ENCODE measurements at places on chromosomes 12 and 14. TPM values are rescaled to one million over a fixed set of nuclear protein-coding genes. Genes with fewer than 3 reads are reported as not detected.

- no peak for DNase-seq
Observed at GRCh38 chr12:129401572-129401971, 502.3 kb downstream of the TMEM132D start.

DNA sequence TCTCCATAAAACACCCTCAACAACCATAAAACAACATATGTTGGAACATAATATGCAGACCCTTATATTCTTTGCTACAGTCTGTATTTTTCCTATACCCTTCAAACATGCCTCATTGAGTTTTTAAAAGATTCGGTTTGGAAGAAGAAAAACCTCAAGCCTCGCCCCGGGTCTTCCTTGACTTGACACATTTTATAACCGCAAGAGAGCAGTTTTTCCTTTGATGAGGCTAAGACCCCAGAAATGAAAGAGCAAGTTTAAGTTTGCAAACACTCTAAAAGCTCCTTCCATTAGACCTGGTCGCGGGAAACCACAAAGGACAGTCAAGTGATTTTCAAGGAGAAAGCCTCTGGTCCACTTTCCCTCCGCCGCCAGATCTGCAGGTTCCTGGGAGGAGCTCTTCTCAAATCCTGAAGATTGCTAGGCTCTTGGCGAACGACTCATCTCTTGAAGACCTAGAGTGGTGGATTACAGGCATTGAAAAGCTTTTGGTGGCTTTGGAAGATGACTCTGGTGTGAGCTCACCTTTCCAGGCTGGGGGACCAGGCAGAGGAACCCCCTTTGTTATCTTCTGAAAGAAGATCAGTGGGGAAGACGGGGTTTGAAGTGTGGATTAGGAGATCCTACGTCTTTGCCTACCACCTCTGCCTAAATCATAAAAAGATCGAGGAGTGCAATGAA, at the start of gene ASCL4:
ASCL4 (plus strand) TSS at position 356 of the 681 bp plus-strand sequence. CDS start 515 bp downstream, outside the sequence.
- no peak for DNase-seq

Gene PARPBP
- polyA plus RNA-seq, result 5.9 TPM

- DNase-seq, result no peak
Observed at GRCh38 chr14:51527073-51527472, 124.6 kb upstream of the FRMD6 start.

DNA sequence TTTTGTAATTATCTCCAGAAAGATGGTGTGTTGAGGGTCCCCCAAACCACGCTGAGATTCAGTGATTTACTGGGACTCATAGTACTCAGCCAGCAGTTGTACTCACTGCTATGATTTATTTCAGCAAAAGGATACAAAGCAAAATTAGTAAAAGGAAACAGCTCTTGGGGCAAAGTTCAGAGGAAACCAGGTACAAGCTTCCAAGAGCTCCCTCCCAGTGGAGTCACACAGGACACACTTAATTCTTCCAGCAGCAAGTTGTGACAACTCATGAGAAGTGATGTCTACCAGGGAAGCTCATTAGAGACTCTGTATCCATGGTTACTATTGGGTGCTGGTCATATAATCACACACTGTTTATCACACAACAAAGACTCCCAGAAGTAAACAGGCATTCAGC, 38.7 kb downstream of the TTC8 start:
- DNase-seq, result no peak

Gene IFNG-AS1
- polyA plus RNA-seq, result 0.45 TPM

Gene SERPINA10
- 0.03 TPM for polyA plus RNA-seq

Gene LRRC43
- 0.41 TPM for polyA plus RNA-seq

GRCh38 chr12:123067654-123068053, 83.2 kb downstream of the PITPNM2 start:
- no peak for DNase-seq

GRCh38 chr12:127336416-127336815, 930.6 kb upstream of the TMEM132C start:
- no peak for DNase-seq

Gene RIPK3
- polyA plus RNA-seq, result 1.9 TPM

Gene PDZRN4
- 3.1 TPM for polyA plus RNA-seq

GRCh38 chr14:20934148-20934762, 21.0 kb upstream of the RNASE2 start:
- no peak for DNase-seq

Gene TMEM119
- polyA plus RNA-seq, result 40.1 TPM

GRCh38 chr12:57455374-57456144, 452 bp downstream of the INHBE start:
- no peak for DNase-seq

GRCh38 chr12:53676656-53677015, 753 bp upstream of the ATP5MC2 start:
- DNase-seq, result peak; percentile 85

- DNase-seq, result peak; percentile 43
Observed at GRCh38 chr14:85566603-85567002, 36.7 kb downstream of the FLRT2 start.

Gene IAPP
- not detected for polyA plus RNA-seq

DNA sequence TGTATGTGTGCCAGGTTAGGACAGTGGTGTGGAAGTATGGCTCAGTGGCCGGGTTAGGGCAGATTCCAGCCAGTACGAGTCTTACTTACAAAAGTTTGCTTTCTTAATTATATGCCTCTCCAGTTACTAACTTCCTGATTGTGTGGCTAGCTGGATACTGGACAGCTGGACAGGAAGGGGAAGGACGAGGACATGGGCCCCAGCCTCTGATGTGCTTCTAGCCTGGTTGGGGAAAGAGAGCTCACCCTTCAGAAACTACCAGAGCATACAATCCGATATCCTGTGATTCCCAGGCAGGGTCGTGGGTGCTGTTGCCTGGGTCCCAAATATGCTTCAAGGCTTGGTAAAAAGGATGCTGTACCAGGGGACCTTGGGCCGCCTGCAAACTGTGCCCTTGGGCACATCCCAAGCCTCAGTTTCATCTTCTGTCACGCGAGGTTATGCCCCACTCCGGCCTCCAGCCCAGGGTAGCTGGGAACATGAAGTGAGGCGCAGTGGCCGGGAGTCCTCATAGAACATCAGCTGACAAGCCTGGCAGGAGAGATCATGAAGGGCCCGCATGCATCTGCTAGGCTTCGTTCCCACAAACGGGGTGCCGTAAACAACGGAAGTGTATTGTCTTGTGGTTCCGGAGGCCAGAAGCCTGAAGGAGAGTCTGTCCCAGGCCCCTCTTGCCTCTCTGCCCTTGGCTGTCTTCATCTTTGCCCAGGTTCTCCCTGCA, 23.2 kb upstream of the RIN3 start:
- no peak for DNase-seq

- DNase-seq, result no peak
Observed at GRCh38 chr14:53525608-53526007, 372.5 kb upstream of the DDHD1 start.

DNA sequence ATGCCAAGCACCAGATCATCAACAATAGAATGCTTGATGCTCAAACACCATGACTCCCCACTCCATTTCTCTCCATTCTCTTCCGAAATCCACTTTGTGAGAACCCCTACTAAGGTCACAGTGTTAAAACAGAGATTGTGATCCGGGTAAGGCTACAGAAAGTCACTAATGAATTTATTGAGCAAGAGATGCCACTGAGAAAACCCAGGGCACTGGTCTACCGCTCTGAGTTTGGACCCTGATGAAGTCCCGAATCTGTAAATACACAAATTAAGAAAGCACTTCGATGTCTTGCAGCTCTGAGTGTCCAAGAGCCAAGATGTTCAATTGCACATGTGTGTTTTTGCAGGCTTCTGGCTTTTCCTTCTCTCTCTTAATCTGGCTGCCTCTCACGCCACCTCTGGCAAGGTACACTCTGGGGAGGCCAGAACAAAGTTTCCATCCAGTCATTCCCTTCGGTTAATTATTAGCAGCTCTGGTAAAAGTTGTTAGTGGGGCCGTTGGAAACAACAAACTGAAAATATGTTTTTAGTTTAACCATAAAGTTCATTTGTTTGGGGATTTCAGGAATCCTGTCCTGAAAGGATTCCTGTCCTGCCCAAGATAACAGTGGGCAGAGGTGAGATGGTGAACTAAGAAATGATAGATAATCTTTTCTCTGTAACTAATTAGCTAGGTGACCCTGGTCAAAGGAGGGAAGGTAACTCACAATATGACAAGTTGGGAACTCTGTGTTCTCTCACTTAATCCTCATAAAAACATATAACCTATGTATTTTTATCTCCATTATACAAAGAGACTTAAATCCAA, 75.4 kb downstream of the BTG1 start:
- DNase-seq, result peak; percentile 39

Gene MGP
- polyA plus RNA-seq, result 183 TPM

Gene FOXN4
- 0.52 TPM for polyA plus RNA-seq

DNA sequence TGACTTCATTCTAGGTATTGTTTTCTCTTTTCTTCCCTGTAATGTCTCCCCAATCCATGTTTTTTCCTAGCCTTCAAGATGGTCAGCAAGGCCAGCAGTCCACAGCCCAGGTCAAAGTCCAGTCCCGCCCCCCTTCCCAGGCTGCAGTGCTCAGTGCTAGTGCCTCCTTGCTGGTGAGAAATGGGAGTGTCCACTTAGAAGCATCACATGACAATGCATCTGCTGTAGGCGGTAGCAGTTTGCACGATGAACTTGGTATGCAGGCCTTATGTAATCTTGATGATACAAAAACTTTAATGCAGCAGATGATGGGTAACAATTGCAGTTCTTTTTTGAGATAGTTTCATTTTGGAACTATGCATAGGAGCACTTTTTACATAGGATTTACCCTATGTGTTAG, 88.4 kb downstream of the PCNX1 start:
- no peak for DNase-seq

Gene SLC22A17
- 20.5 TPM for polyA plus RNA-seq

DNA sequence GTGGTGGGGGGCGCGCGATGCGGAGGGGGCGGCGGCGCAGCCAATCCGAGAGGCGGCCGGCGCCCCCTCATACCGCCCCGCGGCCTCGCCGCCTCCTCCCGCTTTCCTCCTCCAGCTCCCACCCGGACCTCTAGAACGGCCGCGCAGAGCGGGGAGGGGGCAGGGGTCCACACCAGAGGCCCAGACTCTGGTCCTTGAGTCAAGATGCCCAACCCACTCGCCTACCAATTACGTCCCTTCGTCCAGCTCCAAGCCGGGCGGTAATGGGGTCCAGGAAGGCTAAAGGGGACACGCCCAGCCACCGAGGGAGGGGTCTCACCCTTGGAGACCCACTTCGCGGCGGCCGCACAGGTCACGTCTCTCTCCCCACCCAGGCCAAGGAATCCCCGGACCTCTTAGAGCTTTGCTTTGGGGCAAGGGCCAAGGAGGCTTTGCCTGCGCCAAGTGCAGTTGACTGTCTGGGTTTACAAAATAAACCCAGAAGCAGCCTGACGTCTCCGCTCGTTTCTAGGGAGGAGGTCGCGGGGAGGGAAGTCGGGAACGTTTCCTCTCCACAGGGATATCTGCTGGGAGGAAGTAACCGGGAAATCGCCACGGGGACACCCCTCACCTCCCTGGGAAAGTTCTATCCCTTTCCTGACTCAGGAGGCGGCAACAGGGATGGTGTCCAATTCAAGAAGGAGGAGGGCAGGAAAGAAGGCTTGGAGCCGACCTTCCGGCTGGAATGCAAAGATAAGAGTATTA, 394 bp upstream of the AMIGO2 start:
- DNase-seq, result peak; percentile 66

GRCh38 chr12:90808568-90808967, 146.4 kb downstream of the CCER1 start:
- DNase-seq, result no peak

Gene EML1
- 42.2 TPM for polyA plus RNA-seq

GRCh38 chr14:105473677-105474482, 741 bp upstream of the CRIP2 start:
- DNase-seq, result peak; percentile 93

DNA sequence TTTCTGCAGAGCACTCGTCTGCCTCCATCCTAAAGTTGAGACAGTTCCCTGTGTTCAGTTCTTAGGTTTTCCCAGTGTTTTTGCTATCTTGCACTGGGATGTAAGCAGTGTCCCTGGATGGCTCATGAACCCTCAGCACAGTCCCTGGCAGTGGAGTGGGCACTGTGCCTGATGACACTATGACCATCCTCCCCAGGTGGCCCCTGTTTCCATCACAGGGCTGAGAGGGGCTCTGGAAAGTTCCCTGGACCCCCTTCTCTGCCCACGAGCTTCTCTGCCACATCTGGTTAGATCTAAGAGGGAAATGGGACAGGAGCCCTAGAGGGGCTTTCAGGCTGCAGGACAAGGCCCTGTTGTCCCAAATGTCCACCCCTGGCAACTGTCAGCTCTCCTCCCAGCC, 249.8 kb upstream of the SFSWAP start:
- DNase-seq, result no peak

- peak; percentile 33 for DNase-seq
Observed at GRCh38 chr14:25231004-25231403, 181.1 kb upstream of the STXBP6 start.

Gene MYF5
- polyA plus RNA-seq, result 30.3 TPM

Gene SLC5A8
- polyA plus RNA-seq, result 0.02 TPM

GRCh38 chr14:34554540-34555250, 15.2 kb upstream of the EAPP start:
- DNase-seq, result peak; percentile 36

GRCh38 chr14:91980157-91980556, 32.7 kb upstream of the FBLN5 start:
- peak; percentile 28 for DNase-seq

- DNase-seq, result no peak
Observed at GRCh38 chr12:70240673-70241072, 2.6 kb upstream of the CNOT2 start.

- peak; percentile 35 for DNase-seq
Observed at GRCh38 chr14:30796707-30797106, 77.7 kb upstream of the COCH start.

GRCh38 chr12:109131154-109132050, 15.0 kb downstream of the ACACB start:
- peak; percentile 56 for DNase-seq

DNA sequence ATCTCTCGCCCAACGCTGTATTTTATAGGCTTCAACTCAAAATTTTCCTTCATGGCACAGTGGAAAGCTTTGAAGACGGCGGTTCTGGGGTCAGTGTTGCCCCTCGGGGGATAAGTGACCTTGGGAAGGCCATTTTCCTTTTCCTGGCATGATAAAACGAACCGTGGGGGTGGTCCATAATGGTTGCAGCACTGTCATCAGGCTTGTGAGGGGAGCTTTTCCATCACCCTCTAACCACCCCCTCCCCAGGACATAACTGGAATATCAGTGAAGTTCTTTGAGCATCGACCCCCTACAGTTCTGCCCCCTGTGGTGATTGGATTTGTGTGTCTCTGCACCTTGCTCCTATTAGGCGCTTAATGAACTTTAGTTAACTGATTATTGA, 16.0 kb downstream of the FOS start:
- DNase-seq, result no peak

- DNase-seq, result no peak
Observed at GRCh38 chr12:63079791-63080502, 71.1 kb downstream of the AVPR1A start.

- no peak for DNase-seq
Observed at GRCh38 chr12:42706321-42706720, 116.8 kb upstream of the PRICKLE1 start.

DNA sequence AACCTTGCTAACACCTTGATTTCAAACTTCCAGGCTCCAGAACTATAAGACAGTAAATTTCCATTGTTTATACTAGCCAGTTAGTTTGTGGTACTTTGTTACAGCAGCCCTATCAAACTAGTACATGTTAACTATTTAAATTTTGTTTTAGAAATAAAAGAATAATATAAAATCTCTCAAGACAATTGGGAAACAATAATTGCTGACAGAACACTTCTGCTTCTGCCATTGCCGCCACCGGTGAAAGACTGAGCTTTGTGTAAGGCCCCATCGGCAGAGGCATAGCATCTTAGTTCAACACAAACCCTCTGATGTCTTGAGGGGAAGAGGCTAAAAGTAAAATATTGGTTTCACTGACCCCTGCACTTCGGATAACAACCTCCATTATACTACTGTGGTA, 1607.1 kb upstream of the SEL1L start:
- DNase-seq, result no peak

Gene ACOT6
- not detected for polyA plus RNA-seq

GRCh38 chr12:131687346-131688125, 23.4 kb upstream of the SFSWAP start:
- DNase-seq, result no peak

Data from muscle of leg (tissue), 16 donors.